ENCODE measurements at places on chromosomes 5 and 9.

GRCh38 chr9:757246-757881, 84.1 kb upstream of the DMRT1 start:
- peak; percentile 33 for DNase-seq

- DNase-seq: no peak
Measured at GRCh38 chr5:14032918-14033317, 88.4 kb upstream of the DNAH5 start.

GRCh38 chr9:74642376-74642775, 145.2 kb downstream of the RORB start:
- DNase-seq: no peak

GRCh38 chr5:171050916-171051315, 189.1 kb downstream of the RANBP17 start:
- DNase-seq: peak; percentile 5

DNA sequence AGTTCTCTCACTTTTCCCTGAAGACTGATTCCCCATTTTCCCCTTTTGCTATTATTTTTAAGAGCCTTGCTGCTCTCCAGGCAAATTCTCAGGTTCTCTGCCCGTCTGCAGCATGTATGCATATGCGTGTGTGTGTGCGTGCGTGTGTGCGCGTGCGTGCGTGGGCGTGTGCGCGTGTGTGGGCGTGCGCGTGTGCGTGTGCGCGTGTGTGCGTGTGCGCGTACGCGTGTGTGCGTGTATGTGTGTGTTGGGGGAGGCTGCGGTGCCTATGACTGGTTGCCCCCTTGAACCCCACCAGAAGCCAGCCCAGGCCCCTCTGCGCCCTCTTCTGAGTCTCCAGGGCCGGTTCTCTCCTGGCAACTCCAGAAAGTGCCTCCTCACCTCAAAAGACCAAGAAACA, 987 bp upstream of the FOXI1 start:
- no peak for DNase-seq

- DNase-seq: no peak
Measured at GRCh38 chr5:173201636-173202265, 33.3 kb downstream of the NKX2-5 start.

Measured in left kidney (tissue), 8 donors.